ENCODE measurements at places on chromosomes 12 and 14.

GRCh38 chr12:3697311-3697870 lies 55.5 kb downstream of the CRACR2A start:
- DNase-seq: no peak

DNA sequence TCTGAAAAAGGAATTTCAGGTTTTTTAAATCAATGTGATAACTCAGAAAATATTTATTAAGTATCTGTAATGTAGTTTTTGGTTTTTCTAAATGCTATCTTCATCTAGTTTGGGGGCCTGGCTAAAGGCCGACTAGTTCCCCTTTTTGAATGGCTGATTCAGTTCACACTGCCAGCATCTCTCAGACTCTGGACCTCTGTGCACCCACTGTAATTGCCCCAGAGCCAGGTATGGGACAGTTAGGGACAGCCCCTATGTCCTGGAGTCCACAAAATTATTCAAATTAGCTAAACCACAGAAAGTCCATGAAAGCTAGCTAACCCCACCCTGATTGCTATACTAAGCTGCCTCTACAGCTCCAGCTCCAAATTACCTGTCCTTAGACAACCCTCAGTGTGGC lies 49.1 kb upstream of the RGS6 start:
- no peak for DNase-seq

- no peak for DNase-seq
Measured at GRCh38 chr14:60514378-60514740, 5.4 kb downstream of the SIX6 start.

DNA sequence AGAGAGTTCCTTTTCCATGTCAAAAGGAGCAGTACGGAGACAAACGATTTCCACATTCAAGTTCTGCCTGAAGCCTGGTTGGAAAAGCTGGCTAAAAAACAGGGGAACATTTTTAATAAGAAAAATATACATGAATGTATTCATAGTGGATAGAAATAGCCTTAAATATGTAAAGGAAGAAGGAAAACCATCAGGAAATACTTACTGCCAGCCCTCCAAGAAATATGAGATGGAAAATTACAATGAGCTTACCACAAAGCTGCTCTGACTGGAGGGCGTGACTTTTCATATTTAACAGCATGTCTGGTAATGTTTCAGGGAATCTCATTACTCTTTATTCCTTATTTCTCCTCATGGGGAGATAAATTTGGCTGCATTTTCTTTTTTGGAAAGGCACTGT lies 75.9 kb upstream of the ZDHHC17 start:
- DNase-seq: no peak

GRCh38 chr14:101400830-101401229 lies 160.5 kb upstream of the DIO3 start:
- DNase-seq: no peak

- DNase-seq: no peak
Measured at GRCh38 chr14:24851837-24852236, 198.1 kb downstream of the STXBP6 start.

GRCh38 chr12:53750812-53751335 lies 905 bp downstream of the CISTR start:
- DNase-seq: peak; percentile 57

DNA sequence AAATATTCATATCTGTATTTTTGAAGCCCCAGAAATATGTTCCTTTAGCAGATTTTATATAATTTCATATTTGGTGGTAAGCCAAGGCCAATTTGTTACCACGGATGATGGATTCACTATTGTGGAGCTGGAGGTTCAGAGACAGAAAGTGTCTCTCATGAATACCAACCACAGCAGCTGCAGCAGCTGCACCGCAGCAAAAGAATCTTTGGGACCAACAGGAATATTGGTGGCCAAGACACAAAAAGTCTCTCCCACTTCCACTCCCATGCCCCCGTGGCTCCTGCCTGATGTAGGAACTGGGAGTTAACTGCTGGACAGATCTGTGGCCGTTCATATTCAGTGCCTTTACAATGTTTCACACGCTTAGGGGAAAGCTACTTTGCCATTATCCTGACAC lies 155.3 kb downstream of the ADAMTS20 start:
- no peak for DNase-seq

GRCh38 chr12:1350055-1350933 lies 244.1 kb downstream of the FBXL14 start:
- no peak for DNase-seq

GRCh38 chr14:57486767-57487379 lies 6.8 kb downstream of the CCDC198 start:
- DNase-seq: no peak

GRCh38 chr12:25573346-25573745 lies 20.3 kb upstream of the LMNTD1 start:
- DNase-seq: no peak

GRCh38 chr14:99506276-99506675 lies 25.1 kb downstream of the CCNK start:
- no peak for DNase-seq
